ENCODE measurements at places on chromosomes 1 and 21. TPM values are rescaled to one million over a fixed set of nuclear protein-coding genes. Genes with fewer than 3 reads are reported as not detected.
A peak's percentile ranks its signal among the peaks of the same experiment; 100 is the strongest.

Gene ZNF695
- 5.9 TPM for total RNA-seq

Gene RRP15
- total RNA-seq, result 27.2 TPM

DNA sequence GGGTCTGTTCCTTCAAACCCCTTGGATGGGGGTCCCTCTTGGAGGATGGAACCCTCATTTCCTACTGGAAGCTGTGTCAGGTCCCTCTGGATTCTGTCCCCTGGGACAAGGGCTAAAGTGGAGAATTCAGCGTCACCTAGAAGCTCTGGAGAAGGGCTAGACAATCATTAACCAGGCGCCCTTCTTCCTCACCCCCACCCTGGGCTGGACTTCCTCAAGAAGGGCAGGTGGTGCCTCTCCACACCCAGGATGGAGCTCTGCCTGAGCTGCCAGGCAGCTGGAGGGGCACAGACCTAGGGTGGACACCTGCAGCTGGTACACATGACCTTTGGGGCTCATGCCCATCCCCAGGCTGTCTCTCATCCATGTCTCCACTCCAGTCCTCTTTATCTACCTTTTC lies 3.6 kb downstream of the CELF3 start:
- no peak overlapping the region for H3K4me3 ChIP-seq
- peaks cover 42% of the 10 kb centered on the region for H3K27me3 ChIP-seq
- H3K27ac ChIP-seq, result no peak overlapping the region
- H3K4me1 ChIP-seq, result peaks cover 15% of the 10 kb centered on the region
- no peak for DNase-seq

Gene ASPM
- 17.7 TPM for total RNA-seq

Gene SPRR2B
- not detected for total RNA-seq

Gene LCE2C
- total RNA-seq, result not detected

Gene RAP1GAP
- 8.0 TPM for total RNA-seq

GRCh38 chr1:119731060-119731459 lies 19.3 kb downstream of the PHGDH start:
- peaks cover 42% of the 10 kb centered on the region for H3K36me3 ChIP-seq
- no peak for DNase-seq
- no peaks in the 10 kb centered on the region for H3K4me1 ChIP-seq
- H3K4me3 ChIP-seq, result no peak overlapping the region
- no peaks in the 10 kb centered on the region for H3K27me3 ChIP-seq

Gene S100A14
- total RNA-seq, result 10.1 TPM

GRCh38 chr1:198681831-198682759 lies 43.3 kb downstream of the PTPRC start:
- peak overlapping the region; percentile 96 for H3K27ac ChIP-seq
- no peaks in the 10 kb centered on the region for H3K27me3 ChIP-seq
- H3K4me1 ChIP-seq, result peaks cover 36% of the 10 kb centered on the region
- no peaks in the 10 kb centered on the region for H3K36me3 ChIP-seq

GRCh38 chr1:74197657-74198552 lies at the start of the genes FPGT and LRRIQ3:
Gene FPGT (plus strand): TSS chr1:74198242. CDS start chr1:74198279, 37 bp downstream.
Gene LRRIQ3 (minus strand): TSS chr1:74198176. CDS start chr1:74183684, 14,492 bp downstream.
- peak; percentile 90 for DNase-seq
- H3K27ac ChIP-seq, result peak within 1 kb of the TSS; percentile 93
- H3K36me3 ChIP-seq, result peaks cover 3% of the 10 kb centered on the region

- no peaks in the 10 kb centered on the region for H3K27me3 ChIP-seq
- no peak for DNase-seq
- peaks cover 22% of the 10 kb centered on the region for H3K4me1 ChIP-seq
- H3K27ac ChIP-seq, result peak overlapping the region; percentile 70
- H3K36me3 ChIP-seq, result peaks cover 6% of the 10 kb centered on the region
Measured at GRCh38 chr1:150141452-150141851, 8.3 kb upstream of the PLEKHO1 start.

GRCh38 chr21:22871692-22872091 lies 1873.5 kb downstream of the NCAM2 start:
- no peaks in the 10 kb centered on the region for H3K27me3 ChIP-seq
- no peaks in the 10 kb centered on the region for H3K36me3 ChIP-seq
- H3K4me3 ChIP-seq, result no peak overlapping the region
- DNase-seq, result no peak
- no peak overlapping the region for H3K27ac ChIP-seq

- H3K27me3 ChIP-seq, result peaks cover 2% of the 10 kb centered on the region
- no peak overlapping the region for H3K27ac ChIP-seq
- no peak for DNase-seq
Measured at GRCh38 chr1:55217226-55217986, 2.2 kb upstream of the USP24 start.

- no peak overlapping the region for H3K4me3 ChIP-seq
- no peak for DNase-seq
- peaks cover 2% of the 10 kb centered on the region for H3K4me1 ChIP-seq
- H3K27me3 ChIP-seq, result no peaks in the 10 kb centered on the region
- H3K27ac ChIP-seq, result no peak overlapping the region
- no peaks in the 10 kb centered on the region for H3K36me3 ChIP-seq
Measured at GRCh38 chr1:171983584-171983983, 142.3 kb downstream of the DNM3 start.

Gene ZNF670
- total RNA-seq, result 7.4 TPM

GRCh38 chr21:46226920-46227599 lies 1.5 kb downstream of the LSS start:
- H3K4me3 ChIP-seq, result peak overlapping the region; percentile 73
- H3K27me3 ChIP-seq, result no peaks in the 10 kb centered on the region
- peaks cover 36% of the 10 kb centered on the region for H3K4me1 ChIP-seq
- H3K27ac ChIP-seq, result peak overlapping the region; percentile 84
- DNase-seq, result no peak
- peaks cover 21% of the 10 kb centered on the region for H3K36me3 ChIP-seq

DNA sequence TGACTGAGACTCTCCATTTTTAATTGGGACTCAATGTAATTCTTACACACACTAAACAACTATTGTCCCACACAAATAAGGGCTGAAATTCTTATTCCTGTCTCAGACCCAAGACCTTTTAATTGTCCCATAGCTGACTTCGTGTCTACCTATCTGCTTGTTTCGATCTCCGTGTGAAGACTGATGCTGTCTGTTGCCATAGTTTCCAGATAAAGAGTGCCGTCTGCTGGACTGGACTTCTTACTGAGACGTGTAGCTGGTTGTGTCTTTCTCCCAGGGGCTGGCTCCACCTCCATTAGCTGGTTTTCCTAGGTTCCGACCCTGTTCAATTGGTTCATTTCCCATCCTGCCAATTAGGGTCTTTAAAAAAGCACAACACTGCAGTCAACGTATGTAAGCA lies 235.3 kb upstream of the PLXNA2 start:
- peaks cover 31% of the 10 kb centered on the region for H3K4me1 ChIP-seq
- H3K36me3 ChIP-seq, result no peaks in the 10 kb centered on the region
- H3K27ac ChIP-seq, result no peak overlapping the region
- DNase-seq, result no peak
- no peak overlapping the region for H3K4me3 ChIP-seq

Gene OBSCN
- total RNA-seq, result 113 TPM

Gene CSTB
- 22.4 TPM for total RNA-seq

Gene KCND3
- total RNA-seq, result 0.31 TPM

DNA sequence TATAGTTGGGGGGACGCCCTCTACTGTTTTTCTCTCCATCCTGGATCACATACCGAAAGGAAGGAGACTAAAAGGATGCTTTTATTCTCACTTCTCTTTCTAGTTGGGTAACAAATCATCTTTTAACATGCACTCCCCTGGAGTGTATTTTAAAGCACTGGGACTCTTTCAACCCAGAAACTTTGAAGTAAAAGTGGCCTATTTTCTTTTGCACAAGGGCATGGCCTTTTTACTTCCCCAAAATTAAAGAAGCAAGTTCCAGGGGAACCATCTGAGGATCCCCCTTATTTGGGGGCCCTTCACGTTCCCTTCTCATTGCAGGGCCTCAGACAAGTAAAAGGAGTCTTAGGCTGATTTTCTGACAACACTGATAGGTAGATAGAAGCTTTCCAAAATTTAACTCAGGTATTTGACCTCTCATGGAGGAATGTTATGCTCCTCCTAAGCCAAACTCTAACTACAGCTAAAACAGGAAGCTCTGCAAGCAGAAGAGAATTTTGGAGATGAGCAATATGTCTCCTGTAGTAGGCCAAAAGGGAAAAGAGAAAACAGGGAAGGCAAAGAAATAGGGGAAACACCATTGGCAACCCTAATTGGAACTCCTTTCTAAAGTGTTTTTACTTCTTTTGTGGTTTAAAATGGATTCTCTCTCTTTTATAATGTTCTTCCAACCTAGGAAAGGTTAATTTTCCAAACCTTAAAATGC lies 8.9 kb upstream of the CD46 start:
- no peak overlapping the region for H3K27ac ChIP-seq
- no peaks in the 10 kb centered on the region for H3K27me3 ChIP-seq
- H3K4me3 ChIP-seq, result no peak overlapping the region
- peaks cover 9% of the 10 kb centered on the region for H3K4me1 ChIP-seq

GRCh38 chr1:19738076-19738475 lies 61.6 kb downstream of the TMCO4 start:
- H3K27ac ChIP-seq, result no peak overlapping the region
- DNase-seq, result no peak
- H3K4me3 ChIP-seq, result no peak overlapping the region

Gene GNG12
- total RNA-seq, result 40.5 TPM

- H3K27ac ChIP-seq, result peak overlapping the region; percentile 62
- DNase-seq, result no peak
- H3K27me3 ChIP-seq, result no peaks in the 10 kb centered on the region
- peaks cover 6% of the 10 kb centered on the region for H3K36me3 ChIP-seq
Measured at GRCh38 chr1:85328713-85329397, 52.4 kb upstream of the BCL10 start.

GRCh38 chr1:180836449-180836848 lies 76.2 kb upstream of the KIAA1614 start:
- H3K4me1 ChIP-seq, result peaks cover 17% of the 10 kb centered on the region
- H3K27me3 ChIP-seq, result no peaks in the 10 kb centered on the region
- H3K27ac ChIP-seq, result no peak overlapping the region
- no peak overlapping the region for H3K4me3 ChIP-seq

GRCh38 chr21:23725576-23725975 lies 1881.7 kb downstream of the MRPL39 start:
- DNase-seq, result no peak
- no peaks in the 10 kb centered on the region for H3K36me3 ChIP-seq
- H3K4me3 ChIP-seq, result no peak overlapping the region
- H3K27ac ChIP-seq, result no peak overlapping the region
- no peaks in the 10 kb centered on the region for H3K4me1 ChIP-seq
- no peaks in the 10 kb centered on the region for H3K27me3 ChIP-seq

- DNase-seq, result no peak
- H3K4me3 ChIP-seq, result no peak overlapping the region
- H3K27me3 ChIP-seq, result peaks cover 17% of the 10 kb centered on the region
- no peak overlapping the region for H3K27ac ChIP-seq
Measured at GRCh38 chr1:211843018-211843417, 12.5 kb upstream of the LPGAT1 start.

- H3K4me3 ChIP-seq, result no peak overlapping the region
- no peaks in the 10 kb centered on the region for H3K27me3 ChIP-seq
- DNase-seq, result no peak
- peaks cover 14% of the 10 kb centered on the region for H3K36me3 ChIP-seq
- H3K4me1 ChIP-seq, result peaks cover 58% of the 10 kb centered on the region
Measured at GRCh38 chr21:28069450-28069923, 923.2 kb downstream of the LTN1 start.

Gene NOTCH2
- 281 TPM for total RNA-seq

DNA sequence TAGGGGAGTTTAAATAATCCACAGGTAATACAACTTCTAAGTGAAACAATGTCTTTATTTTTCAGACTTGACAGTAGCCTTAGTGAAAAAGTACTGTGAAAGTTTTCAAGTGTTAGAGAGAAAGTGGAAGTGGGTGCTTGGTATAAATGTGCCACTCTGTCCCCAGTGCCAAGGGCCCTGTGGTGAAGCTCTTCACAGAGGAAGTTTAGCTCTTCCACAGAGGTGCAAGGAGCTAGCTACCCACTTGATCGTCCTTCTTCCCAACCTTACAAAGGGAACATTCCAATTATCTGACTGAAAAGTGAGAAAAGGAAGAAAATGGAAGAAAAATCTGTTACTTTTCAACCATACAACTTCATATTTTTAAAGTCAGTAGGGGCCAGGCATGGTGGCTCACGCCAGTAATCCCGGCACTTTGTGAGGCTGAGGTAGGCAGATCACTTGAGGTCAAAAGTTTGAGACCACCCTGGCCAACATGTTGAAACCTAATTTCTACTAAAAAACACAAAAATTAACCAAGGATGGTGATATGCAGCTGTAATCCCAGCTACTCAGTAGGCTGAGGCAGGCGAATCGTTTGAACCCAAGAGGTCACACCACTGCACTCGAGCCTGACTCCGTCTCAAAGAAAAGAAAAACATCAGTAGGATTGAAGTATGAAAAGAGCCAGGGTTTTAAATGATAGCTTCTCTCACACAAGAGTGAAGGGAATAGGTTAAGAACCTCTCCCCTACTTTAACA lies 41.0 kb upstream of the PTPRC start:
- H3K4me3 ChIP-seq, result no peak overlapping the region
- no peaks in the 10 kb centered on the region for H3K4me1 ChIP-seq
- no peaks in the 10 kb centered on the region for H3K36me3 ChIP-seq
- H3K27me3 ChIP-seq, result no peaks in the 10 kb centered on the region
- no peak overlapping the region for H3K27ac ChIP-seq

Gene ATP1A4
- 0.33 TPM for total RNA-seq

- no peak for DNase-seq
- peaks cover 36% of the 10 kb centered on the region for H3K4me1 ChIP-seq
- peaks cover 12% of the 10 kb centered on the region for H3K36me3 ChIP-seq
- H3K27ac ChIP-seq, result peak overlapping the region; percentile 39
Measured at GRCh38 chr1:37478890-37479254, 4.5 kb downstream of the ZC3H12A start.

- H3K4me3 ChIP-seq, result no peak overlapping the region
- peaks cover 2% of the 10 kb centered on the region for H3K4me1 ChIP-seq
- H3K36me3 ChIP-seq, result peaks cover 10% of the 10 kb centered on the region
- DNase-seq, result no peak
- no peaks in the 10 kb centered on the region for H3K27me3 ChIP-seq
Measured at GRCh38 chr1:94683886-94684285, 136.3 kb upstream of the SLC44A3 start.

Gene TSPAN2
- 14.2 TPM for total RNA-seq

Gene RPAP2
- total RNA-seq, result 43.3 TPM

DNA sequence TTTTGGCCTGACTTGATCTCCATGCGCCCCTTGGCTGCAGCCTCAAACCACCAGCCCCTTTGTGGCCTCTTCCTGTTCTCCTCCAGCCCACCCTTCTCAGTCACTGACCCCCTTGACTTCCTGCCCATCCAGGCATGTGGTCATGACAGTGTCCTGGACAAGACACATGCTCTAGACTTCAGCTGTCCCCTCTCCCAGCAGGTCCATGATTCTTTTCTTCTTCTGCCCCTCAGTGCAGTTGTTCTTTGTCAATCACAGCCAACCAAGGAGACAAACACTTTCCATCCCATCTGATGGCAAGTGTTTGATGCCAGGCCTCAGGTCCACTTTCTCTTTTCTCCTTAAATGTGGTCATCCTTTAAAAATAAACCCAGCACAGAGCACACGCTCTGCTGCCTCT lies 49.7 kb downstream of the SYT6 start:
- peaks cover 21% of the 10 kb centered on the region for H3K27me3 ChIP-seq
- H3K27ac ChIP-seq, result no peak overlapping the region
- no peaks in the 10 kb centered on the region for H3K36me3 ChIP-seq
- H3K4me1 ChIP-seq, result no peaks in the 10 kb centered on the region
- H3K4me3 ChIP-seq, result no peak overlapping the region

- H3K4me1 ChIP-seq, result peaks cover 40% of the 10 kb centered on the region
- H3K36me3 ChIP-seq, result no peaks in the 10 kb centered on the region
- H3K27me3 ChIP-seq, result no peaks in the 10 kb centered on the region
- H3K4me3 ChIP-seq, result peak overlapping the region; percentile 72
- H3K27ac ChIP-seq, result peak overlapping the region; percentile 89
Measured at GRCh38 chr1:149844101-149844500, 55.3 kb upstream of the BOLA1 start.

Gene ARHGAP30
- 1.4 TPM for total RNA-seq
